Caco-2 (cell line): ENCODE measurements at places on chromosomes 13 and 19.

GRCh38 chr19:29098091-29098490 is 114.9 kb downstream of the UQCRFS1 start:
- no peak overlapping the region for H3K4me3 ChIP-seq
- no peaks in the 10 kb centered on the region for H3K27me3 ChIP-seq
- H3K27ac ChIP-seq: no peak overlapping the region
- no peaks in the 10 kb centered on the region for H3K36me3 ChIP-seq
- no peak for DNase-seq

DNA sequence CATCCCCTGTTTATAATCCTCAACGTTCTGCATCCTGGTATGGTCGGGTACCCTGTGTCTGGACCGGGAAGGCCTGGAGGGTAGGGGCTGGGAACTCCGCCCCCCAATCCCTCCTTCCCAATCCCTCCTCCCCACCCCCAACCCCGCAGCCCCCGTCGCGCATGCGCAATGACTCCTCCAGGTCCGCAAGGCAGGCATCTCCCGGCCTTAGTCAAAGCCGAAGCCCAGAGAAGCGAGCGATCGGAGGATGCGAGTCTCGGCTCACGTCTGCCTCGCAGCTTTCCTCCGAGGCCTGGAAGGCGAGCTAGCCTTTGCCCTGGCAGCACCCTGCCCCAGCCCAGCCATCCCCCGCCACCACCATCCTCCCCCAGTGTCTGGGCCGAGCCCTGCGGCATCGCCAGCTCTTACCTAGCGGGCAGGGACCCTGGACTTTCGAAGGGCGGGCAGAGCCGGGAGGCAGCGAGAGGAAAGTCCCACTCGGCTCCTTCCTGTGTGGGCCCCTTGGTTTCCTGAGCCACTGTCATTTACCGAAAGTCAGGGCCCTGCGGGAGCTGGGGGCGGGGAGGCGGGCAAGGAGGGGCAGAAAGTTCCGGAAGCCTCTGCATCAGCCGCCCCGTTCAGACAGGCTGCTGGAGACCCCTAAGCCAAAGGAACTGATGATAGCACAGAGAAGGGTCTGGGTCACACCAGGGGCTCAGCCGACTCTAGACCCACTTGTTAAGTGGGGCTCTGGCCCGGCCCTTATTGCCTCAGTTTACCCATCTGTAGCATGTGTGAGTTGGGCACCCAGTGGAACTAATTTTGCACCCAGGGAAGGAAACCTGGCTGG is at the start of gene JAK3:
Gene JAK3 (minus strand): TSS at position 445 of the 829 bp plus-strand sequence. CDS start 3,565 bp downstream, outside the sequence.
- H3K4me3 ChIP-seq: no peak within 1 kb of the TSS; the same call in 1 of the 2 replicates
- no peak for DNase-seq
- no peaks in the 10 kb centered on the region for H3K36me3 ChIP-seq
- no peak within 1 kb of the TSS for H3K27ac ChIP-seq
- H3K4me1 ChIP-seq: no peaks in the 10 kb centered on the region
- H3K27me3 ChIP-seq: no peaks in the 10 kb centered on the region

DNA sequence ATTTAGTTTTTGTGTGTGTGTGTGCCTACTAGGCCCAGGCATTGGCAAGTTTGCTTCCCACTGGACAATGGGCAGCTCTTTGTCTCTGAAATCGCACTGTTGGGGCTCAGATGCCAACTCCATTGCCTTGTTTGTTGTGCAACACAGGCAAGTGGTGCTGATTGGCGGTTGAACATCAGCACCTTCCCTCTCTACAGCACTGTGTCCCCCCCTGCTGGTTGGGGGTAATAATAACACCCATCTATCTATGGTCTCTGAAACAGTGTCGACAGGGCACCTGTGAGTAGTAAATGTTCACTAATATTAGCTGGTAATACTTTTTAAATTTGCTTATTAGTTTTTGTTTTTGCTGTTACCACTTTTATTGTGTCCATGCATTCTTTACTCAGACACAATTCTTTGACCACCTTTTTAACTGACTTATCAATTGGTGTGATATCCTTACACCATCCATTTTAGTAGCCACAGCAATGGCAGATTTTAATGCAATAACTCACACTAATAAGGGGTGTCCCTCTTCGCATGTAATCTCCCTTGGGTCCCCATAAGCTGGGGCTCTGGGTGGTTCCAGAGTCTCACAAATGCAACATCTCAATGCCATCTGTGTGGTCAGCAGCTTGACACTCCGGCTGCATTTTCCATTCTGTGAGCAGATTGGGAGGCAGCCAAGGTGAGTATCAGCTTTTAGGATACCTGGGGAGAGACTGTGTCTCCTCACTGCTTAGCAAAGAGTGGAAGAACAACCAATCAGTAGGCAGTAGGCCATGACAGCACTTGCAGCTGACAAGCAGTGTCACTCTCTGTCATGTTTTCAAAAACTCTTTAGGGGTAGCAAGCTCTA is 47.7 kb upstream of the UQCRFS1 start:
- no peak overlapping the region for H3K4me3 ChIP-seq
- no peaks in the 10 kb centered on the region for H3K27me3 ChIP-seq
- DNase-seq: peak; percentile 59
- no peaks in the 10 kb centered on the region for H3K4me1 ChIP-seq

- H3K4me1 ChIP-seq: no peaks in the 10 kb centered on the region
- H3K4me3 ChIP-seq: no peak overlapping the region
- H3K27me3 ChIP-seq: no peaks in the 10 kb centered on the region; the same call in 1 of the 2 replicates
- no peak overlapping the region for H3K27ac ChIP-seq
- no peaks in the 10 kb centered on the region for H3K36me3 ChIP-seq
Observed at GRCh38 chr19:33736787-33737186, 59.9 kb upstream of the KCTD15 start.

- no peaks in the 10 kb centered on the region for H3K4me1 ChIP-seq
- H3K27me3 ChIP-seq: no peaks in the 10 kb centered on the region
- no peak for DNase-seq
- no peaks in the 10 kb centered on the region for H3K36me3 ChIP-seq
Observed at GRCh38 chr19:28126135-28126898, 1086.6 kb downstream of the UQCRFS1 start.

- H3K4me3 ChIP-seq: no peak overlapping the region
- no peak for DNase-seq
- no peaks in the 10 kb centered on the region for H3K27me3 ChIP-seq
- no peaks in the 10 kb centered on the region for H3K4me1 ChIP-seq
Observed at GRCh38 chr19:49205114-49205513, 47.5 kb downstream of the TRPM4 start.

- H3K4me1 ChIP-seq: no peaks in the 10 kb centered on the region
- H3K4me3 ChIP-seq: no peak overlapping the region
- no peaks in the 10 kb centered on the region for H3K27me3 ChIP-seq
- H3K36me3 ChIP-seq: peaks cover 1% of the 10 kb centered on the region
- no peak for DNase-seq
- no peak overlapping the region for H3K27ac ChIP-seq
Observed at GRCh38 chr13:112849500-112849899, 119.5 kb upstream of the MCF2L start.

GRCh38 chr19:1782521-1782920 is 29.2 kb downstream of the ONECUT3 start:
- no peak overlapping the region for H3K27ac ChIP-seq
- no peak for DNase-seq
- no peaks in the 10 kb centered on the region for H3K27me3 ChIP-seq
- no peaks in the 10 kb centered on the region for H3K36me3 ChIP-seq

DNA sequence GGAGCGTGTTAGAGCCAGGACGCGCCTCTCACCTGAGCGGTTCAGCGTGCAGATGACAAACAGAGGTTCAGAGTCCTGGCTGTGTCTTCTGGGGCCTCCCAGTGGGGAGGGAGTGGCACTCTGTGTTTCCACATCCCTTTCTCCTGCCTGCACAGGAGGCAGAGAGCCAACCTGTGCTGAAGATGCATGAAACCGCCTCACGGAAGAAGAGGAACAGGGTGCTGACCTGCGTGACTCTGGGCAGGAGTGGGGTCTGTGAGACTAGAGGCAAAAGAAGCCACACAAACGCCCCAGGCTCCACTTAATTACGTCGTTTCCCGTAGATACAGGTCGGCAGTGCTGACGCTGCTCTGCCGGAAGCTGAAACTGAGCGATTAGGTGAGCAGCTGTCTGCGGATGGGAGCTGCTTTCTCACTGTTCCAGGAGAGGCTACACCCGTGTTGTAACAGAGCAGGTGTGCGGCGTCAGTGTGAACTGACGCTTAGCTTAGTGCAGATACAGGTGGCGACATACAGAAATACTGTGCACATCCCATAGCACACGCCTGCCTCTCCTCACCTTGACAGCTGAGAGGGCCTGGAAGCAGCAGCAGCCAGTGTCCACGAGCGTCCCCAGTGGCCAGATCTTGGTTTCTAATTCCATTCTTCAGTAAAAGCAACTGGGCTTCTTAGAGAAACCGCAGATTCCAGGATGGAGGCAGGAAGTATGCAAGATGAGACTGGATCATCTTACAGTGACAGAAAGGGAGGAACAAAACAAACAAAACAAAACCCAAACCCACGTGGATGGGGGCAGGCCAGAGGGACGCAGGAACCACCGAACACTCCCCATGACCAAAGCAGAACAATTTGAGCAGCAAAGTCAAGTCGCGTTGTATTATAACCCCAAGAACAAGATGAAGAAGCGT is 37.7 kb upstream of the MCF2L start:
- no peaks in the 10 kb centered on the region for H3K36me3 ChIP-seq
- H3K27ac ChIP-seq: peak overlapping the region; percentile 4
- H3K4me1 ChIP-seq: peaks cover 25% of the 10 kb centered on the region

- H3K36me3 ChIP-seq: no peaks in the 10 kb centered on the region
- no peaks in the 10 kb centered on the region for H3K4me1 ChIP-seq
- DNase-seq: no peak
- H3K27me3 ChIP-seq: no peaks in the 10 kb centered on the region
- H3K27ac ChIP-seq: no peak overlapping the region
Observed at GRCh38 chr13:92172191-92172590, 773.8 kb downstream of the GPC5 start.

DNA sequence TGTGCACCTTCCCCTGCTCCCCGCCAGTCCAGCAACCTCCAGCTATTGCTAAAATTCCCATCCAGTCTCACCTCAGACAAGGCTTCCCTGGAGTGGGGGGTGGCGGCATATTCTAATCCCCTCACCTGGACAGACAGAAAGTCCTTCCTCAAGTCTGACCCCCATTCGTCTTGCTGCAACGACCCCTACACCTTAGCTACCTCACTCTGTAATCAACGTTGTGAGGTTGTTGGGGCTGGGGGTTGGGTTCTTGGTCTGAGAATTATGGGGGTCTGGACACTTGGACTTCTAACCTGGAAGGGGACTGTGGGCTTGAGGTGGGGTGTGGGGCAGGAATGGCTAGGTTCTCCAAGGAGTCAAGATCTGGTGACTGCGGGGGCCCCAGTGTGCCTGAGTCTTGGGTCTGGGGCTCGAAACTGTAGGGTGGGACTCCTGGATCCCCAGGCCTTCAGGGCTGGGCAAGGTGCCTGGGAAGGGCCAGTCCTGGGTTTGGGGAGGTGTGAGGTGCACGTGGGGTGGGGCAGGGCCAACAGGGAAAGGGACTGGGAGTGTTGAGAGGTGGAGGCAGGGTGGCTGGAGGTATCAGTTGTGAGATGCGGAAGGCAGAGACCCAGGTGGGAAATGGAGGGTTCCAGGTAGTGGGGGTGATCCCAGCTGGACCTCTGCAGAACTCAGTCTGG is 1.3 kb downstream of the FOXA3 start:
- no peak for DNase-seq
- no peaks in the 10 kb centered on the region for H3K4me1 ChIP-seq
- peak overlapping the region; percentile 60 for H3K4me3 ChIP-seq
- H3K27me3 ChIP-seq: no peaks in the 10 kb centered on the region

GRCh38 chr19:55712804-55713631 is 25.2 kb downstream of the NLRP9 start:
- no peaks in the 10 kb centered on the region for H3K27me3 ChIP-seq
- no peak for DNase-seq
- H3K4me1 ChIP-seq: peaks cover 7% of the 10 kb centered on the region
- H3K36me3 ChIP-seq: no peaks in the 10 kb centered on the region
- H3K4me3 ChIP-seq: no peak overlapping the region

DNA sequence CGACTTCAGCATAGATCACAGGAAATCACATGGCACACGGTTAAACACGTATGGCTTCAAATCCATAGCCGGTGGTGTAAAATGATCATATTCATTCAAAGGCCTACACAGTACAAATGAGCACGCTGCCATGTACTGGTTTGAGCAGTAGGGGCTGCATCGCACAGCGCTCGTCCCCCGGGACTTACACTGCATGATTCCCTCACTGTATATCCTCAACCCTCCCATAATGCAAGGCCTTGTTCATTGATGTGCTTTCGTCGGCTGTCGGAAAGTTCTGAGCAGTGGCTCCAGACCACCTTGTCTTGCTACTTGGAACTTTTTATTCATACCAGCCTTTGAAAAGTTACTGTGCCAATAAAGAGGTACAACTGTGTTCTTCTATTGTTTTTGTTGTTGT is 578.2 kb downstream of the MYO16 start:
- no peak overlapping the region for H3K27ac ChIP-seq
- DNase-seq: no peak
- H3K36me3 ChIP-seq: no peaks in the 10 kb centered on the region
- H3K4me3 ChIP-seq: no peak overlapping the region
- H3K4me1 ChIP-seq: peaks cover 38% of the 10 kb centered on the region

GRCh38 chr13:31380715-31381114 is 180.9 kb downstream of the B3GLCT start:
- no peaks in the 10 kb centered on the region for H3K4me1 ChIP-seq
- no peaks in the 10 kb centered on the region for H3K27me3 ChIP-seq
- no peaks in the 10 kb centered on the region for H3K36me3 ChIP-seq
- H3K27ac ChIP-seq: no peak overlapping the region

GRCh38 chr19:54208784-54209057 is 8.1 kb downstream of the RPS9 start:
- peak overlapping the region; percentile 78 for H3K27ac ChIP-seq
- H3K27me3 ChIP-seq: no peaks in the 10 kb centered on the region
- no peak for DNase-seq
- H3K4me1 ChIP-seq: peaks cover 76% of the 10 kb centered on the region

DNA sequence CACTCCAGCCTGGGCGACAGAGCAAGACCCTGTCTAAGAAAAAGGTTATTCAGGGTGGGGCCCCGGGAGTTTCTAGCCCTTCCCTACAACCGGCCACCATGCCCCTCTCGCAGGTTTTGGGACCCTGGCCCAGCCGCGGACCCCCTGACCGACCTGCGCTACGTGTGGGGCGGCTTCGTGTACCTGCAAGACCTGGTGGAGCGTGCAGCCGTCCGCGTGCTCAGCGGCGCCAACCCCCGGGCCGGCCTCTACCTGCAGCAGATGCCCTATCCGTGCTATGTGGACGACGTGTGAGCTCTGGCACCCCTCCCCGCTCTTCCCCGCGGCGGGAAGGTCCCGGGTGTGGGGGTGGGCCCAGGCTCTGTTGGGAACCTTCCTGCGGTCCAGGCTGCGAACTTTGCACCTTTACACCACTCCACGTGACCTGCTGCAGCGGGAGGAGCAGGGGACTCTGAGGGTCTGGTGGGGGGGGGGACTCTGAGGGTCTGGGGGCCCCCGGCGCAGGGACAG is 6.3 kb downstream of the ABCA7 start:
- no peaks in the 10 kb centered on the region for H3K27me3 ChIP-seq
- H3K4me3 ChIP-seq: no peak overlapping the region
- DNase-seq: no peak
